ENCODE measurements at places on chromosomes 2 and 18.

DNA sequence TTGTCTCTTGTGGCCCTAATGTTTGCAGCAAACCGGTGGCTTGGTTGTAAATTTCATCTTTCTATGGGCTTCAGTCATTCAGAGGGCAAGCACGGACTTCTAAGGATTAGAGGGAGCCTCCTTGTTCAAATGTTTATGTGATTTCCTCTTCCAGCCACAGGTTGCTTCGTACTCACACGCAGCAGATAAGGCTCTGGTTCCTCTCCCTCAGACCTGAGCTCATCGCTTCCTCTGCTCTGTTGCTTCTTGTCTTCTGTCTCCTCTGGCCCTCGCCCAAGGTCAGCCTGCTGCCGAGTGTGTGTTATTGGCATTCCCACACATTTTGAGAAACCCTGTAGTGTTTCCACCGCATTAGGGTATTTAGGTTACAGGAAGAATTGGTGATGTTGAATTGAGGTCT is 44.0 kb downstream of the MYL12B start:
- peak; percentile 22 for DNase-seq

- DNase-seq, result no peak
These were observed 8.4 kb downstream of the SIGLEC15 start for GRCh38 chr18:45833846-45834245.

DNA sequence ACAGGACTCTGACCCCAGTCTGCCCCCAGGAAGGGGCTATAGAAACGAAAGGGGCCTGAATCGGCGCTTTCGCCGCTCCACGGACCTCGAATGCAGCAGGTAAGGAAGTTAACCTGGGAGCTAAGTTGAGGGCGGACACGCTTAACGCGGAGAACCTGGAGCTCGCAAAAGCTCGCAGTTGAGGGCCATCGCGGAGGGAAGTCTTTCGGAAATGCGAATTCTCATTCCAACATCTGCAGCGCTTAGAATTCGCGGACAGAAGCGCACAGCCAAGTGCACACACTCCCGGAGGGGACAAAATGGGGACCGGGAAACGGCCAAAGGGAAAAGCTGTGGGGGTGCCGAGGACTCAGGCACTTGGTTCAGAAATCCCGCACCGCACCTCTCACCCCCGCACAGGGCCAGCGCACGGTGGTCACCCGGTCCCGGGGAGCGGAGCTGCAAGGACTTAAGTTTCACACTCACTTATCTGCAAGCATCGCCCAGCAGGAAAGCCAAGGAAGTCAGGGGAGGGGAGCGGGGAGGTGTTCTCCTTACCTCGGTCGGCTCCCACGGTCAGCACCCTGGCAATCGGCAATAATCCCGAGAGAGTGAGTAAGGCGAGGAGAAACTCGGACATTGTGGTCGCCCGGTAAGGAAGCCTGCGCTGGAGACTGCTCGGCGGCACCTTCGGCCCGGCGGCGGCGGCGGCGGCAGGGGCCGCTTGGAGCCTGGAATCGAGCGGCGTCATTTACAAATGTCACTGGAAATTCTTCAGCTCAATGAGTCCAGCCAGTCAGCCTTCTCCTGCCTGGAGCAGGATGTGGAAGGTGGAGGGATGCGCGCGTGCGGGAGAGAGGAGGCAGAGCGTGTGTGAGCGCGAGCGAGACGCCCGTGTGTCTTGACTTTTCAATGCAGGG is 456 bp downstream of the LRP1B start:
- DNase-seq, result peak; percentile 40

- no peak for DNase-seq
These were observed 463.7 kb downstream of the CDH2 start for GRCh38 chr18:27713037-27713737.

DNA sequence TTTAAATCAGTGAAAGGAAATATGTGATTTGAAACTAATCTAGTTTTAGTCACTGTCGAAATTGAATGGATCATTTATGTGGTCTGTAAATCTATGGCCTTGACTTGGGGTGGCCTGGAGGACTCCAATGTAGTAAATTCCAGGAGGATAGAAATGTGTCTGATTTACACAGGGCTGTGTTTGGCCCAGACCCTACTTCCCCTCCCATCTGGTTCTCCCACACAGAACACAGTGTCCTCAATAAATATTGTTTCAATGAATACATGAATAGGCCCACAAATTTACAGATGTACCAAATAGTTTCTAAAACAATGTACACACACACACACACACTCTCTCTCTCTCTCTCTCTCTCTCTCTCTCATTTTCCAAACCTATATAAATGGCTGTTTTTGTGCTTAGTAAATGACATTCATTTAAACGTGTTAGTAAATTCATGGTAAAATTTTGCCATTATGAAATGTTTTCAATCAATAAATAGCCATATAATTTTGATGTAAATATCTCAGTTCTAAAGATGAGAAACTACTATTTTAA is 1.9 kb downstream of the CCDC68 start:
- no peak for DNase-seq

- no peak for DNase-seq
These were observed 37.9 kb downstream of the LCLAT1 start for GRCh38 chr2:30484995-30485394.

DNA sequence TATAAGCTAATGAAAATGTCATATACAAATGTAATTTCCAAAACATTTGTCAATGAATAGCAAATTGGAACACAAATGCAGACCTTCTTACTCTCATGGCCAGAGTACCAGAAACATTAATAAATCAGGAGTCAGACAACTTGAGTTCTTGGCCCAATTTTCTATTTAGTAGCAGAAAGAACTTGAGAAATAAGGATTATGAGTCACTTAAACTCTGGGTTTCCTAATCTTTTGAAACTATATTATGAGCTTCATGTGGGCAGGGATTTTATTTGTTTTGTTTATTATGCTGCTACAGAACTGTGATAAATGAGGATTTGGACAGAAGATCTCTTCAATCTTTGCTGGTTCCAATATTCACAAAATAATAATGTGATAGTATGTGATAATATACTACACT is 686.7 kb downstream of the NR4A2 start:
- DNase-seq, result no peak

DNA sequence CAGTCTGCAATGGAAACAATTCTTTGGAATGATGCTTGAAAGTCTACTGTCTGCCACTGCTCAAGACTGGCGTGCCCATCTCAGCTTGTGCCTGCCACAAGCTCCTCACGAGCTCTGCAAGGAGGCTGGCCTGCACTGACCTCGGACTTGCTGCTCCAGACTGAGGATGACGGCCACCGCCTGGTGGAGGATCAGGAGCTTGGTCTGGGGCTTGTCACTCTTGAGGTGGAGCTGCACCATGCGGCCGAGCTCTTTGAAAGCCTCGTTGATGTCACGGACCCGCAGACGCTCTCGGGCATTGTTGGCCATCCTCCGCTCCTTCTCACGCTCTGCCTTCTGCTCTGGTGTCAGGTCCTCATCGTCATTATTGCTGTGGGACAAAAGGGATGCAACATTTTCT is 269.4 kb upstream of the CCDC68 start:
- no peak for DNase-seq

GRCh38 chr18:28109781-28110560 is 67.0 kb downstream of the CDH2 start:
- no peak for DNase-seq

- DNase-seq, result no peak
These were observed 144.4 kb upstream of the TWIST2 start for GRCh38 chr2:238703436-238703835.

DNA sequence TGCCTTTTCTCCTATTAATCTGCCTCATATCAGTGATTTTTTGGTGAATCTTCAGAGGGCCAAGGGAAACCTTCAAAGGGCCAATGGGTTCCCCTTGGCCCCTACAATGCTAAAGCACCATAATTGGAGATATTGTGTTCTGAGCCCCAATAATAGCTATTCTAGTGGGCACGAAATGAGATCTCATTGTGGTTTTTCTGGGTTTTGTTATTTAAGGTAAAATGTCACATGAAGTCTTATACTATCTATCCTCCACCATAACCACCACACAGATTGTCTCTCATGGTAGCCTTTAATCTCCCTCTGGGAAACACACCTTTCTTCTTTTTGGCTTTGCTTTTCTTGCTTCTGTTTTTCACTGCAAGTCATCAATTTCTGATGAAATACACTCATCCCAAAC is 152.8 kb downstream of the B3GNT2 start:
- no peak for DNase-seq

GRCh38 chr18:67875944-67876343 is 359.4 kb upstream of the DSEL start:
- no peak for DNase-seq

- DNase-seq, result no peak
These were observed 25.1 kb downstream of the SLC66A2 start for GRCh38 chr18:79926306-79926705.

- DNase-seq, result no peak
These were observed 163.8 kb downstream of the CLIP4 start for GRCh38 chr2:29278966-29279365.

- peak; percentile 25 for DNase-seq
These were observed 33.4 kb upstream of the PNO1 start for GRCh38 chr2:68124321-68124720.

DNA sequence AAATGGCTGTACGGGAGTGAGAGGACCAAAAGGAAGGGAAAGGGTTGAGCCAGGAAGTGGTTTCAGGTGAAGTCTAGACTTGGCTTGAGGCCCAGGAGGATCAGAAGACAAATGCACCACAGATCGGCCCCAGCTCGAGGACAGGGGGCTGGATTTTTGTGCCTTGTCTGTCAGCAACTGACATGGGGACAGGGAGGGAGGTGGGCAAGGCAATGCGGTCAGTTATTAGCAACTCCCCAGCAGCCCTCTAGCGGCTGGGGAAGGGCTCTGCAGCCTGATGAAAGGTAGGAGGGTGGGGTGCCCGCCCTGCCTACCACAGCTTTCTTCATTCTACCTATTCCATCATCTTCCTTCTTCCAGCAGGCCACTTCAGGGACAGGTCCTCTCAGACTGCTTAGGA is 50.0 kb downstream of the CPO start:
- DNase-seq, result peak; percentile 50

DNA sequence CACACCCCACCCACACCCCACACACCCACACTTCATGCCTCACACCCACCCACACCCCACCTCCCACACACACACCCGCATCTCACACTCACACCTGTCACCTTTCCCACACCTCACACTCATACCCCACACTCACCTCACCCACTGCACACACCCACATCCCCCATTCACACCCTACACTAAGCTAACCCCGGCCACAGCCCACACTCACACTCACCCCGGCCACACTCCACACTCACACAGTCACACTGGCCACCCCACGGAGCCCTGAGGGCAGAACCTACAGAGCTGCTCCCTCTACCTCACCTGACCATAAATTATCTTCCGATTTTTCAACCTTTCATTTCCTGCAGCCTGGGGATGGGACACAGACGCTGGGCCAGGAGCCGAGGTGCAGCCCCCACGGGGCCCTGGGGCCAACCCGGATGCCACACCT is 241.3 kb downstream of the HDAC4 start:
- DNase-seq, result no peak

GRCh38 chr2:203878063-203878462 is 10.5 kb downstream of the CTLA4 start:
- DNase-seq, result peak; percentile 22

- peak; percentile 46 for DNase-seq
These were observed 17.0 kb downstream of the VRK2 start for GRCh38 chr2:58063641-58064040.

- DNase-seq, result peak; percentile 54
These were observed 56.8 kb downstream of the TGFA start for GRCh38 chr2:70496819-70497218.

GRCh38 chr18:7908681-7909299 is 341.7 kb downstream of the PTPRM start:
- DNase-seq, result no peak

DNA sequence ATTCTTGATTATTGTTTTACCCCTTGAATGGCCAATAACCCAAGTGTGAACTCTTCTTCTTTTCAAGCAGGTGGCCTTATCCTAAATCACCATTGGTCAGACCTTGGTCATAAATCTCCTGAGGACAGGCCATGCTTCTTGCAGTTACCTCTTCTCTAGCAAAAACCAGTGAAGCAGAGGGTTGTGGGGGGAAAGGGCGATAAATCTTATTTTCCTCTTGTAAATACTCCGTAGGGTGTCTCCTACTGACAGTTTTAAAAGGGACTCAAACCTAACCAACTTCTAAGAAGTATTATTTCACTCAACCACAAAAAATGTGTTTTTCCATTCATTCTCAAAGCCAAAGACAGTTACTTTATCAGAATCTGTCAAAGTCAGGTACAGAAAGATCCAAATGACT is 168.1 kb upstream of the RMP24 start:
- no peak for DNase-seq

DNA sequence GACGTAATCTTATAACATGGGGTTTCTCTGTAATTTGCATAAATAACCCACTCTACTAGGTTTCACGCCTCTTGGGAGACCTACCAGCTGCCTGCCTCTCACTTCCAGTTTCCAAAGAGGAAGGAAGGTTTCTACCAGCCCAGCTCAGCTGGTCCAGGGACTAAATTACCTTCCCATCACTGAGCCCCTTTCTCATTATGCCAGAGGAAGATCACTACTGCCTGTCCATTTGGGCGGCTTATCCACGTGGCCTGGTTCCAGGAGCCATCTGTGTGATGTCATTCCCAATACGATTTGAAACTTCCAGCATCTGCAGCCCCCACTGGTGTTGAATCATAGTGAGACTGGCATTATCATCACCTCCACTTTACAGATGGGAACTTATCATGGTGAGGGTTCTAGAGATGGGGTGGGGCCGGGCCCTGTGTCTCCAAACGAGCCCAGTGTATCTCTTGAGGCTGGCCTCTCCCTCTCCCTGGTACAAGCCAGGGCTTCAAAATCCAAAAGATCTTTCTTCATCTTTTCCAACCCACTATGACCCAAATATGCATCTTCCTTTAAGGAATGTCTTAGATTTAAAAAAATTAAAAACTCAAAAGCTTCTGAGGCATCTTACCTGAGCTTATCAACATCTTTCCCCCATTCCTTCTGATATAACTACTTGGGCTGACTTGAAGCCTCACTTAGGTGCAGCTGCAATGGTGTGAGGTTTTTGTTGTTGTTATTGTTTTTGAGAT is 140.8 kb downstream of the DDX1 start:
- no peak for DNase-seq

DNA sequence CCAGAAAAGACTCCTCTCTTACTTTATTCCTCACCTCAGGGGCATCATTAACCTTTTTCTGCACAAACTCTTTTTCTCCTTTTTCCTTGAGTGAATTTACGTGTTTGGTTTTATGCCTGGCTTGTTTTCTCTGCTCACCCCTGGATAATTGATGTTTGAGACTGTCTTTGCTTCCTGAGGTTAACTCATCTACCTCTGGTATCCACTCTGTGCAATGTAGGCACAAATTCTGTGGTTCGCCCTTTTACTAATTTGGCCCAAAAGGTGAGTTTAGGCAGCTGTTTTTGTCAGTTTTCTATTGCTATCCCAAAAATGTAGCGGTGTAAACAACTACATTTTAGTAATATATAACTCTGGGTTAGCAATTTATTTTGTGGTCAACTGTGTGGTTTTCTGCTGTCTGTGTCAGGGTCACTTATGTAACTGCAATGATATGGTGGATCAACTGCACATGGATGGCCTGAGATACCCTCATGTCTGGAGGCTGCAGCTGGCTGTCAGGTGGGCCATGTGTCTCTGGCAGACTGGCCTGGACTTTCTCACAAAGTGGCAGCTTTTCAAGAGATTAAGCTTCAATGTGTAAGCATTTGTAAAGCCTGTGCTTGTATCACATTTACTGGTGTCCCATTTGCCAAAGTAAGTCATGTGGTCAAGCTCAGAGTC is 329.7 kb downstream of the FSIP2 start:
- no peak for DNase-seq

GRCh38 chr2:186950694-186951093 is 101.7 kb upstream of the ZSWIM2 start:
- no peak for DNase-seq

- DNase-seq, result peak; percentile 24
These were observed 7.8 kb upstream of the ANXA4 start for GRCh38 chr2:69734035-69734611.

GRCh38 chr2:43224131-43224570 is 2.3 kb downstream of the ZFP36L2 start:
- DNase-seq, result peak; percentile 33

Data from AG20443 (cell line).